Gastrocnemius medialis (tissue), 4 donors: ENCODE measurements at places on chromosomes 12 and 14. TPM values are rescaled to one million over a fixed set of nuclear protein-coding genes. Genes with fewer than 3 reads are reported as not detected.
A peak's percentile ranks its signal among the peaks of the same experiment; 100 is the strongest.

- no peak for DNase-seq
- H3K4me1 ChIP-seq, result peaks cover 11% of the 10 kb centered on the region
- H3K27ac ChIP-seq, result no peak overlapping the region
- no peaks in the 10 kb centered on the region for H3K36me3 ChIP-seq
- H3K27me3 ChIP-seq, result peaks cover 38% of the 10 kb centered on the region
- H3K4me3 ChIP-seq, result no peak overlapping the region
These were observed 11.1 kb downstream of the EXOC3L4 start for GRCh38 chr14:103105580-103106150.

DNA sequence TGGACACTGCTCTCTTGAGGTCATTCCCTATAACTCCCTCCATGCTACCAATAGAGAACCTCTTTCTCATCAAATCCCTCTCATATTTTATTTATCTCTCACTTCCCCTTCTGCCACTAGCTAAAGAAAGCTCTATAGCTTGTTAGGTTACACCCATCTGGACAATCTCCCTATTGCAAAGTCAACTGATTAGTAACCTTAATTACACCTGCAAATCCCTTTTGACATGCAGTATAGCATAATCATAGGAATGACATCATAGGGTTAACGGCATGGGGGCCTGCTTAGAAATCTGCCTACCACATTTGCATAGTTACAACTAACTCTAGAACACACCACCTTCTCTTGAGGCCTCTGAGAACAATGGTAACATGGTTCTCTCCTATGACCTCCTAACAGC is 181.2 kb downstream of the EMP1 start:
- H3K4me3 ChIP-seq, result no peak overlapping the region
- peaks cover 3% of the 10 kb centered on the region for H3K4me1 ChIP-seq
- H3K27me3 ChIP-seq, result no peaks in the 10 kb centered on the region
- H3K27ac ChIP-seq, result no peak overlapping the region
- no peak for DNase-seq

DNA sequence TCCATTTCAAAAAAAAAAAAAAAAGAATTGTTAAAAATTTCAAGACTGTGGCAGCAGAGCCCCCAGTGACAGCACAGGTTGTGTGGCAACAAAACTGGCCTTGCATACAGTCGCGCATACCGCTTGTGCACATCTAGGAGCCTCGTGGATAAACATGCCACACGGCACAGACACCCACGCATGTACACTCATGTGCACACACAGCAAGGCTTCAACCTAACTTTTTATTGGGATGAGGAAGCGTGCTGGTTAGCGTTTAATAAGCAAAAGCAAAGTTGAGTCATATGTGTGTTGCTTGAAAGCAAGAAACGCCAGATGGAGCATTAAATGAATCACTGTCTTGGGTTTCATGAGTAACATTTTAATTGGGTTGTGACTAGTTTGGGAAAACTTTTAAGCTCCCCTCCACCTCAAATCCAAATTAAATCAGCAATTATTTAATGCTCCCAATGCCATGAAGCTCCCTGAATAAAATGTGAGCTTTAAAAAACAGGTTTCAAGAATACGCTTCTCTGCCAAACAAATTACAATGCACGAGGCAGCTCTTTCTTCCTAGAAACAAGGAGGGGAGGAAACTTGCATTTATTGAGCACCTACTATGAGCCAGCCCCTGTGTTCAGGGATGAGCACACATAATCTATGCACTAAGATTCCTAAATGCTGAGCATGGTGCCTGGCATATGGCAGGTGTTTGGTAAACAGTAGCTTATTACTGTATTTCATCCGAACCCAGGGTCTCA is 35.7 kb upstream of the EML1 start:
- H3K4me3 ChIP-seq, result no peak overlapping the region
- H3K4me1 ChIP-seq, result peaks cover 33% of the 10 kb centered on the region
- DNase-seq, result peak; percentile 1
- no peaks in the 10 kb centered on the region for H3K36me3 ChIP-seq
- H3K27me3 ChIP-seq, result no peaks in the 10 kb centered on the region

DNA sequence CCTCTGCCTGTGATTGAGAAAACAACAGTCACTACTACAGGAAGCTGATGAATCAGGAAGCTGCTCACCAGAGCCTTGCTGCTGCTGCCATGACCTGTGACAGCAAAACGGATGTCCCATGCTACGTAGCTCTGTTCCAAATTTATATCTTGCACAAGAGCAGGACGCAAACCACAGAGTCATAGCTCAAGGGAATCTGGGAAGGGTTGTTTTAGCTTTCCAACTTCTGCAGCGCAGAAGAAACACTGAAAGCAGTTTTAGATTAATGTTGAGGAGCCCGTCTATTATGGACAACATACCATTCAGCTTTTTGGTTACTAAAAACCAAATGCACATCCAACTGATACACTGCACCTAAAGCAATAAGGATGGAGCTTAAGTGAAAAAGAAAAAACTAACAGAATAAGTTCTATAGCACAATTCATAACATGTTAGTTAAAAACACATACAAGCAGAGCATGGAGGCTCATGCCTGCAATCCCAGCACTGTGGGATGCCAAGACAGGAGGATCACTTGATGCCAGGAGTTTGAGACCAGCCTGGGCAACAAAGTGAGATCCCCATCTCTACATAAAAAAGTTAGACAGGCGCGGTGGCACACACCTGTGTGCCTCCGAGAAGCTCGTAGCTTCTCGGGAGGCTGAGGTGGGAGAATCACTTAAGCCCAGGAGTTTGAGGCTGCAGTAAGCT is 1.7 kb upstream of the ANKRD33 start:
- peak overlapping the region; percentile 72 for H3K27ac ChIP-seq
- peaks cover 8% of the 10 kb centered on the region for H3K4me1 ChIP-seq
- DNase-seq, result peak; percentile 83
- peaks cover 6% of the 10 kb centered on the region for H3K27me3 ChIP-seq

DNA sequence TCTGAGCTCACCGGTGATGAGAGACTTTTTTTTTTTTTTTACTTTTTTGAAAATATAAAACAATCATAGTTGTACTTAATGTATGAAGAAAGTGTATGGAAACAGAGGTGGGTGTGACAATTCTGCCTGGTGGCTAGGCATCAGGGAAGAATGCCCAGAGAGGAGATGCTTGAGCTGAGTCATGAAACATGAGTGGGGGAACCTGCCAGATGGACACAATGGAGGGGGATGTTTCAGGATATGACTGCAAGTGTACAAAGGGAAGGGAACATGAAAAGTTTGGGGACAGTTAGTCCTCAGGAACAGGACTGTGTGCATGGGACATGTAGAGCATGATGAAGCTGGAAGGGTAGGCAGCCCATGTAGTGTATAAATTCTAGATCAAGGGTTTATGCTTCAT is 274.2 kb upstream of the E2F7 start:
- H3K27me3 ChIP-seq, result no peaks in the 10 kb centered on the region
- no peak overlapping the region for H3K27ac ChIP-seq
- no peaks in the 10 kb centered on the region for H3K36me3 ChIP-seq
- H3K4me1 ChIP-seq, result peaks cover 5% of the 10 kb centered on the region

DNA sequence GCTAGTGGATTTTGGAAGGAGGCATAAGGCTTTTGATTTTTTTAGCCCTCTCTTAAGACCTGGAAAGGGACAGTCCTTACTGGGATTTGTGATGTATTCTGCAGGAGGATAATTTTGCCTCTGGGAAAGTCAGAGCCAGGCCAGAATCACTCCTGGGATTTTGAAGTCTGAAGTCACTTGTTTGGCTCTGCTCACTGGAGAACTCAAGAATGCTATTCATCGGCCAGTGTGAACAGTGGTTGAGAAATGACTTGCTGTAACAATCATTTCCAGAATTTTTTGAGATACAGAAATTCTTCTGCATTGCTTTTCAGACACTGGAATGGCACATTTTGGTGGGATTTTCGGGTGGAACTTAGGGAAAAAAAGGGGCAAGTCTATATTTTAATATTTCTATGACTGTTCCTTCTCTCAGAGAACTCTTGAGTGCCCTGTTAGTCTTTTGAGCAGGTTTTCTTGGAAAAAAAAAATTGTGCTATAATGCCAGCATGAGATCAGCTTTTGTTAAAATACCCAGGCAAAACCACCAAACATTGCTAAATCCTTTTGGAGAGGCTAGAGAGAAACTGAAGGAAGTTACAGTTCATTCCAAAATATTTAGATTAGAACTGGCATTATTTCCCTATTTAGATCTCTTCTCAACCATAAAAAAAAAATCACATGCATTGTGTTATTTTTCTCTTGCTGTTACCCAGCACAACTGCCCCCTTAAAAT is 26.1 kb upstream of the BHLHE41 start:
- H3K27ac ChIP-seq, result no peak overlapping the region
- DNase-seq, result no peak
- H3K4me3 ChIP-seq, result no peak overlapping the region

DNA sequence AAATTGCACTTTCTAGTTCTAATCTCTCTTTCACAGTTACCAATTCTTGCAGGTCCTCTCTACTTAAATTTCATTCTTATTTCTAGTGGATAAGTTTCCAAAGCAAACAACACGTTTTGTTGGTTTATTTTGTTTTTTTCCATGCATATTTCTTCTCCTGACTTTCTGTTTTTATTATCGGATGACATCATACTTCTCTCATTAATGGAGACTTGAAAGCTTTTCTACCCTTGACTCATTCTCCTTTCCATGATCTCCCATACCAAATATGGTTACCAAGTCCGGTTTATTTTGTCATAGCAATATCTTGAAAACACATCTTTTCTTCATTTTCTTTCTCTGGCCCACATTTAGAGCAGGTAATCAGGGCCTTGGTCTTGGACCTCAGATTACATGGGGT is 796.5 kb downstream of the GALC start:
- H3K4me1 ChIP-seq, result no peaks in the 10 kb centered on the region
- no peaks in the 10 kb centered on the region for H3K27me3 ChIP-seq
- H3K27ac ChIP-seq, result no peak overlapping the region
- no peak for DNase-seq

- H3K4me1 ChIP-seq, result peaks cover 8% of the 10 kb centered on the region
- H3K36me3 ChIP-seq, result no peaks in the 10 kb centered on the region
- no peaks in the 10 kb centered on the region for H3K27me3 ChIP-seq
- DNase-seq, result no peak
- no peak overlapping the region for H3K4me3 ChIP-seq
These were observed 10.2 kb downstream of the HEATR5A start for GRCh38 chr14:31410048-31410650.

DNA sequence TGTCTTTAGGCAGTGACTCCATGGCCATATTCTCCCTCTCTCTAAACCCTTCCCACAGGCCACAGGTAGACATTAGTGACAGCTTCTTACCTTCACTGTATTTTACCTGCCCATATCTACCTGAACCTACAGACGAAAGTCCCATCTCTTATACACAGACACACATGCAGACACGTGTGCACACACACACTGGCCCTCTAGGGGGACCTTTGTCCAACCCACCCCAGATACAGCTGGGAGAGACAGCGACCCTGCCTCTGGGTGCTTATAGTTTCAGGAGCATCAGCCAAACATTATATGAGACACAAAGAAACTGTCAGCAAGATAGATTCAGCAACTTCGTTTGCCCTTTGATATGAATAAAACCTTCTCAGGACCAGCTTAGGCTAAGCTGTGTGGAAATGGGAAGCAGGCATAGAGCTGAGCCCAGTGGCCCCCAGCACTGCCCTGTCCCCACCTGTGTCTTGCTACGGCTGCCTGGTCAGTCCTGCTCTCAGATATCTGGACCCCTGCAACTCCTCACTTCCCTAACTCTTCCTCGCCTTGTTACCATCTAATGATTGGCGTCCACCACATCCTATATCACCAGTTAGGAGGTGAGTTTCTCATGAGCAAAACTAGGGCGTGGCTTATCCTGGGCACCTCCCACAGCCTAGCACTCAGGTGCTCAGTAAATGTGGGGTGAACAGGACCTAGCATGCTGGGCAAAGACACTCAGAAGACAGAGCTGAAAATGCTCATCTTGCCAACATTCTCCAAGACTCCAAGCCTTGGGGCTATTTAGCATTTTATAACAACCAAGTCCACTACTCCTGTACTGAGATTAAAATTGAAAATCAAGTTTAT is 12.0 kb upstream of the CD9 start:
- H3K4me1 ChIP-seq, result no peaks in the 10 kb centered on the region
- H3K27ac ChIP-seq, result no peak overlapping the region
- no peak overlapping the region for H3K4me3 ChIP-seq
- H3K36me3 ChIP-seq, result no peaks in the 10 kb centered on the region
- DNase-seq, result no peak
- no peaks in the 10 kb centered on the region for H3K27me3 ChIP-seq

- DNase-seq, result no peak
- H3K36me3 ChIP-seq, result no peaks in the 10 kb centered on the region
- H3K4me3 ChIP-seq, result no peak overlapping the region
- H3K27ac ChIP-seq, result no peak overlapping the region
- H3K27me3 ChIP-seq, result no peaks in the 10 kb centered on the region
These were observed 143.8 kb downstream of the BCL11B start for GRCh38 chr14:99128185-99128584.

DNA sequence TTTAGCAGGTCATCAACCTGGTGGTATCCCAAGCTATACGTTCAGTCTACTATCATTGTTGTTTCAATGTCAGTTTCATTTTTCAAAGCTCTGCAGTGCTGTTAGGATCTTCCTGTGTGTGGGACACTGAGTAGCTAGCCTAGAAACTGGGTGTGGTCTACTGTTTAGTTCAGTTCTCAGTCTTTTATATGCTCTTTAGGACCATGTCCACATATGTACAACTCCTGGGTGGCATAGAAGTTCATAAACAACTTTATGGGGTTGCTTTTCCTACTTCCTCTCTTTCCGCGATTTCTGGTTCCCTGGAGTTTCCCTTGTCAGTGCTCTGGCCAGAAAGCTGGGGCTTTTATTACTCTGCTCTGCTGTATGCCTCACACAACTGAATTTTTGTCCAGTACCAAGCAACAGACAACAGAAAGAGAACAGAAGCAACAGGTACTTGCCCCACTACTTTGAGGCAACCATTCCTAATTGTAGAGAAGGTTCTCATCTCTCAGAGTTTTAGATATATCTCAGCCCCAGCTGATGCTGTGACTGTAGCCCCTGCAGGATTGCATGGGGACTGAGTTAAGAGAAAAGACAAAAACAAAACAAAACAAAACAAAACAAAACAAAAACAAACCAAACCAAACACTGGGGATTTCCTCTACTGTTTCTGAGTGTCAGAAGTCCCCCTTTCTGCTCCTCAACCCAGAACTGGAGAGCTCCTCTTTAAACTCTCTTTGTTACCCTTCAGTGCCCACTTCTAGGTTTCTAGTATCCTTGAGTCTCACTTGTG is 30.3 kb downstream of the MIS18BP1 start:
- H3K27ac ChIP-seq, result no peak overlapping the region
- H3K4me3 ChIP-seq, result no peak overlapping the region
- no peaks in the 10 kb centered on the region for H3K36me3 ChIP-seq
- no peak for DNase-seq
- H3K27me3 ChIP-seq, result no peaks in the 10 kb centered on the region

DNA sequence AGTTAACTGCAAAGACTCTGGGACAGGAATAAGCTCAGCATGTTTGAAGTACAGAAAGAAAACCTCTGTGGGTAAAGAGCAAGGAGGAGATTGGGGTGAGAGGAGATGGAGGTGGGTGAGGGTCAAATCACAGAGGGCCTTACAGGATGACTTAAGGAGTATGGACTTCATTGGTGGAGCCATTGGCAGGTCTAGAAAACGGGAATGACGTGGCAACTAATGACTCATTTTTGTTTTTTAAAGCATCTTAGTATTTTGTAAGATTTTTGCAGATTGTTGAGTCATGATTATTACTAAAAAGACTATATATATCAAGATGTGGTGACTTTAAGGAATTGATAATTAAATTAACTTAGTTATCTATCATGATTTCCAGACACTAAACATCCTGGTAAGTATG is 18.5 kb downstream of the UTP20 start:
- DNase-seq, result no peak
- H3K4me1 ChIP-seq, result no peaks in the 10 kb centered on the region
- no peak overlapping the region for H3K27ac ChIP-seq
- H3K27me3 ChIP-seq, result no peaks in the 10 kb centered on the region
- no peak overlapping the region for H3K4me3 ChIP-seq
- peaks cover 88% of the 10 kb centered on the region for H3K36me3 ChIP-seq

FGF23 gene
- not detected for total RNA-seq

OTOGL gene
- total RNA-seq, result not detected

BEGAIN gene
- 0.25 TPM for total RNA-seq

STAC3 gene
- total RNA-seq, result 678 TPM

RIMBP2 gene
- 1.2 TPM for total RNA-seq

ATG14 gene
- 13.4 TPM for total RNA-seq

OXA1L gene
- 83.5 TPM for total RNA-seq
